ENCODE measurements at places on chromosomes 12 and 14.
A peak's percentile ranks its signal among the peaks of the same experiment; 100 is the strongest.

GRCh38 chr12:97536353-97536752 is 73.7 kb downstream of the RMST start:
- no peak for DNase-seq

DNA sequence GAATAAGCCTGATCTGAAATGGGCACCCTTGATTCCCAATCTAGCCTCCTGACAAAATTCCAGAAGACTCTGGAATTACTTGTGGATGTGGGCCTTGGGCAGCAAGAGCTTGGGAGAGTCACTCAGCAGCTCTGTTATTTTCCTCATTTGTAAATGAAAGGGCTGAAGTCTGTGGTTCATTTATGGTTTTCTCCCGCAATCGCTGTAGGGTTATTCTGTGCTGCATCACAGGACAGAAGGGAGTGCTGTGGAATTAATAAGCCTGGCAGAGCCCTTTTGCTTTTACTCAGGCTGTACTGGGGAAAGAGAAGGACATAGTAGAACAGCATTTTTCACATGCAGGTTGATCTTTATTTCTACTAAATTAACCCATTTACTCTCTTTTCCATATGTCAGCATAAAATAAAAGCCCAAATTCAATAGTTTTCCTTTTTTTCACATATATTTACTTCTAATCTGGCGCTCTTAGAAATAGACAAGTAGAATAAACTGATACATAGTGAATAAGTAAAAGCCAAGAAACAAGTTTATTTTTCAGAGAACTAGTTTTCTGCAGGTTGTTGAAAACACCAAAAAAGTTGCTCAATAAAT is 49.2 kb downstream of the DUSP16 start:
- DNase-seq = no peak

DNA sequence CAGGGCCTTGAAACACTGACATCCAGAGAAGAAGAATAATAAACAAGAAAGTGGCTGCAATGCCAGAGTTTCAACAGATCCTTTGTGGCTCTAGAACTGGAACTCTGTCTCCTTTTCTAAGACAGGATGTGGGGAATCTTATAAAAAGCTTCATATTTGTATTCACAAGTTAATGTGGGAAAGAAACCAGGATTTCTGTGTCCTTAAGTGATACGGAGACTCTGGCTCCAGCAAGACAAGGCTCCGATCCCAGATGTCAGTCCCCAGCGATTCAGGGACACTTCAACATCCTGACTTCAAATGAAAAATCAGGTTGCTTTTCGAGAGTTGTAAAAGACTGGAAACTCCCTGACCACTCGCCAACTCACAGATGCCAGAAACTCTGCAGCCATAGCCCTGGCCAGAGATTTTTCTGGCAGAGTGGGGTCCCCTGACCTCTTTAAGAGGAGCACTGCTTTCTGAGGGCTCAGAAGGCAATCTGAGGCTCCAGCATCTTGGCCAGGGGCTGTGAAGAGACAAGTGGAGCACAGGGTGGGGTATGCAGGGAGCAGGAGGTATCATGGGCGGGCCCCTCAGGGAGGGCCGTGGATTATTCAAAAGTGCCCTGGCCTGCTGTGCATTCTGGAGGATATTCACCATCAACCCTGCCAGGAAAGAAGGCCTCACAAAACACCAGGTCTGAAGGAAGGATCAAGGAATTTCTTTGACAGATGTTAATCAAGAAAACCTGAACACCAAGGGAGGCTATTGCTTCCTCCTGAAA is 53.3 kb downstream of the TMX1 start:
- DNase-seq = peak; percentile 75

- peak; percentile 59 for DNase-seq
Measured at GRCh38 chr14:59126714-59127436, 61.6 kb upstream of the DAAM1 start.

GRCh38 chr12:51839310-51839947 is 9.1 kb downstream of the FIGNL2 start:
- DNase-seq = no peak

- no peak for DNase-seq
Measured at GRCh38 chr12:126936181-126936851, 1330.7 kb upstream of the TMEM132C start.

GRCh38 chr12:95291501-95291900 is 73.9 kb downstream of the VEZT start:
- DNase-seq = no peak
